ENCODE measurements at places on chromosomes 6 and 20.

DNA sequence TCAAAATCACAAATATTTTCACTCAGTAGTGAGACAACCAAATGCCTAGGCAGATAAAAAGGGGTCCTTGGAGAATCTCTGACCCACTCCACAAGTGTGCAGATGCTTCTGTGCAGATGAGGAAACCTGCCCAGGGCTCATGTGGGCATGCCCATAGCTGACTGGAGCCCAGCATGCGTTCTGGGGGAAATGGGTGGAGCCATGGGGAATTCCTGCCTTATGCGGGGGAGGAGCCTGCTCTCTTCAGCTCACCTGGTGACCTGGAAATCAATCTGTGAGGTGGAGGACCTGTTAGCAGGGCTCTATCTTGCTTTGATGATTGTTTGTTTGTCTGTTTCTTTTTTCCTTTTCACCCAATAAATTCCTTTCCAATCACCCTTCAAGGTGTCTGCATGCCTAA lies 23.4 kb upstream of the PLN start:
- peaks cover 18% of the 10 kb centered on the region for H3K4me1 ChIP-seq
- no peak overlapping the region for H3K4me3 ChIP-seq
- no peaks in the 10 kb centered on the region for H3K27me3 ChIP-seq
- H3K27ac ChIP-seq = no peak overlapping the region
- no peak for DNase-seq

DNA sequence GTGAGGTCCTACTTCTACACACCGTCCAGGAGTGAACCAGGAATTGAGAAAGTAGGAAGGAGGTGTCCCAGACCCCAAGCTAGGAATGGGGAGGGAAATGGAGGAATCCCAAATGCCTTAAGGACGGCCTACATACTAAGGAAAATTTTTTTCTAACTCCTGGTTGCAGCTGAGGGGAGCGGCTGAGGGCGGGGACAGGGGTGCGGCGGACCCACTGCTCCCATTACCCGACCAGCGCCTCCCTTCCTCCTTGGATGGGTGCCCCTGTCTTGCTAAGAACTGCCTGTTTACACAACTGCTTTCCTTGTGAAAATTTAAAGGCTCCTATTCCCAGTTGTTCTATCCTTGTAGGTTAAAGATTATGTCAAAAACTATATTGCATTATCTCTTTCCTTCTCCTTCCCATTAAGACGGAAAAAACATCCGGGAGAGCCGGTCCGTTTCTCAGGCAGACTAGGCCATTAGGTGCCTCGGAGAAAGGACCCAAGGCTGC lies 699 bp upstream of the HSPA1B start:
- peak overlapping the region; percentile 97 for H3K27ac ChIP-seq
- no peak for DNase-seq
- H3K4me3 ChIP-seq = peak overlapping the region; percentile 91
- H3K36me3 ChIP-seq = no peaks in the 10 kb centered on the region

GRCh38 chr6:19362396-19362795 lies 474.8 kb upstream of the ID4 start:
- no peaks in the 10 kb centered on the region for H3K27me3 ChIP-seq
- H3K4me1 ChIP-seq = no peaks in the 10 kb centered on the region
- H3K36me3 ChIP-seq = no peaks in the 10 kb centered on the region
- DNase-seq = no peak

- H3K36me3 ChIP-seq = no peaks in the 10 kb centered on the region
- H3K27me3 ChIP-seq = peaks cover 24% of the 10 kb centered on the region
- DNase-seq = no peak
- H3K4me3 ChIP-seq = no peak overlapping the region
- H3K4me1 ChIP-seq = no peaks in the 10 kb centered on the region
- no peak overlapping the region for H3K27ac ChIP-seq
Measured at GRCh38 chr6:5095236-5095635, 10.1 kb downstream of the PPP1R3G start.

DNA sequence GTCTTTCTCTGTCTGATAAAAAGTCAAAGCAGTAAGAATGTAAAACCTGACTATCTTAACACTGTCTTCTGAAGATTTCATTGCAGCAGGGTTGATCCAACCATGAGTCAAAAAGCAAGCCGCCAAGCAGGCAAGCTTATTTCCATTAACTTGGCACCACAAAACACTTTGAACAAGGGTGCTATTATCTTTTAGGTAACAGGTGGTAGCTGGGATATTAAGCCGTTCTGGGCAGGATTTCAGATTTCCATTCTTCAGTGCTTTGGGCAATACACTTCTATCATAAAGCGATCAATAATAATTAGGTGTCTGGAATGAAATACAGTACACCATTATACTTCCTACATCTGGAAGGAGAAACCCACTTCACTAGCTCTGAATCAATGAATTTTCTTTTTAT lies 181.9 kb downstream of the TBC1D7 start:
- no peaks in the 10 kb centered on the region for H3K36me3 ChIP-seq
- H3K4me3 ChIP-seq = no peak overlapping the region
- no peak for DNase-seq
- H3K27me3 ChIP-seq = no peaks in the 10 kb centered on the region
- H3K27ac ChIP-seq = no peak overlapping the region
- peaks cover 4% of the 10 kb centered on the region for H3K4me1 ChIP-seq

Data from progenitor cell of endocrine pancreas (in vitro differentiated cells).